GOT3 (cell line): ENCODE measurements at places on chromosomes 12 and 14.

DNA sequence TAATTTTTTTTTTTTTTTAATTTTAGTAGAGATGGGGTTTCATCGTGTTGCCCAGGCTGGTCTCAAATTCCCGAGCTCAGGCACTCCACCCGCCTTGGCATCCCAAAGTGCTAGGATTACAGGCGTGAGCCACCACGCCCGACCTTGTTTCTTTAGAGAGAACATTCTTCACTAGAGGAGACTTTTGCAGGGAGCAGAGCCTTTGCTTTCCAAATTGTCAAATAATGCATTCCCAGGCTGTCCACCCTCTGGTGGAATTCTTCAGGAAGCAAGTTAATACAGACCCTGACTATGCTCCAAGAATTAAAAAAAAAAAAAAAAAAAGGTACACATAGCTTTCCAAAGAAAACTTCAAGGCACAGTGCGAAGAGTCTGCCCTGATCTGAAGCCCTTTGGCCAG is 6.8 kb downstream of the ALDH1L2 start:
- no peak for DNase-seq

- DNase-seq = no peak
Measured at GRCh38 chr12:80101126-80101525, 1.8 kb downstream of the OTOGL start.

DNA sequence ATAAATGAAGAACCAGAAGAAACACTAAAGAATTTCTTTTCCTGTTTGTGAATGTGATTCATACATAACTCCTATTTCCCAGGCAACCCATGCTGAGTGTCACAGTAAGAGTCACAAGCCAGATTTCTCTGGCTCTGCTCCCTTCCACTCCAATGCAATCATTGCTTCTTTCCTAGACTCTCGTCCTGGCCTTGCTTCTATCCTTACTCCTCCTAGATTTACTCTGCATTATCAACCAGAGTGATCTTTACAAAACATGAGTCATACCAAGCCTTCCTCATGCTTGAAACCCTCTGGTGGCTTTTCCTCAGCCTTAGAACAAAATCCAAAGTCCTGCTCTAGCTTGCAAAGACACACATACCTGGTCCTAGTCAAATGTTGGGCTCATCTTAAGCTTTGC is 13.3 kb downstream of the IL22 start:
- peak; percentile 91 for DNase-seq

DNA sequence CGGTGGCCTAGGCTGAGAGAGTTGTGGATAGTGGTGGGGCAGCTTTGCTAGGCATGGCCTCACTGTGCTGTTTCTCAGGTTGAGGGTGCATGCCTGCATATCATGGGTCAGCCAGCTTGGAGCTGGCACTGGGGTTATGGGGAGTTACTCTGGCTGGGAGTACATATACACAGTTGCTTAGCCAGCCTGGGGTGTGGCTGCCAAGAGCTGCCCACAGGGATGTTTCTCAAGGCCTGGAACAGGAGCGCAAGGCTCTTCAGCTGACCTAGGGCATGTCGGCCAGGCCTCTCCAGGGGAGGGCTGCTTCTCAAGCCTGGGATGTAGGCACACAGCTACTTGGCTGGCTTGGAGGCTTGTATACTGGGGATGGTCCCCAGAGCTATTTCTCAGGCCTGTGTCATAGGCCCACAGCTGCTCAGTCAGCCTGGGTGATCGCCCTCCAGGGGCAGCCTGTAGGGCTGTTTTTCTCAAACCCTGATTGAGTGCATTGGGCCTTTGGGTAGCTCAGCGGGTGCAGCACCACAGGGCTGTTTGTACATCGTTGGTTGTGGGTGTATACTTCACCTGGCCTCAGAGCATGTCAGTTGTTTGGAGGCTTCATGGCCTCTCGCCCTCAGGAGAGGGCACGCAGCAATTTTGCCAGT is 114.9 kb downstream of the METTL25 start:
- DNase-seq = no peak

DNA sequence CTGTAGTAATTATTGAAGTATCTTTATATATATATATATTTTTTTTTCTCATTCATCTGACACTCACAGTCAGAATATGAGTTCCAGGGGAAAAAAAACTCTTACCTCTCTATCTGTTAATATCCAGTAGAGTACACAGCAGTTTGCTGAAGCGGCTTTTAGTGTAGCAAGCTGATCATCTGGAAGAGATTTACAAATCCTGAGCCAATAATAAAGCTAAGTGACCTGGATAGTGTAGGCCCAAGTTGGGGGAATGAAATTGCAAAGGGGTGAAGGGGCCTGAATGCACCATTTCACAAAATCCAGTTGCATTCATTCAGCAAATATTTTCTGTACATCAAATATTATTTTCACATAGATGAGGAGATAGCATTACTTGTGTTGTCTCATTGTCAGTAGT is 234.6 kb upstream of the FLRT2 start:
- DNase-seq = no peak

DNA sequence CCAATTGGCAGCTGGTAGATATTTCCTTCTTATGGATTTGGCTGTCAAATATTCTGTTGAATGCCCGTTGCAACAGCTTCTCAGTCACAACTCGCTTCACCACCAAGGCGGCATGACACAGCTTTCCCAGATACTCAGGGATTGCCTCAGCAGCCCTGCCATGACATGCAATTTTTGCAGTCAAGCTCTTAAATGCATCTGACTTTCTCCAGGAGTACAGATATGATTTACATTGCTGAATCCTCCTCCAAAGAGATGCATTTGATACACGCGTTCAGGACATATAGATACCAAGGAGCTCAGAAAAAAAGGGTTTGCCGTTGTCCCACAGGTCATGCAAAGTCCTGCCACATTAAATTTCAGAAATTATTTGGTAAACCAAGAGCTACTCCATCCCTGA is 6.5 kb downstream of the KRT5 start:
- DNase-seq = no peak

- DNase-seq = no peak
Measured at GRCh38 chr12:121514184-121514742, 66.6 kb downstream of the KDM2B start.

DNA sequence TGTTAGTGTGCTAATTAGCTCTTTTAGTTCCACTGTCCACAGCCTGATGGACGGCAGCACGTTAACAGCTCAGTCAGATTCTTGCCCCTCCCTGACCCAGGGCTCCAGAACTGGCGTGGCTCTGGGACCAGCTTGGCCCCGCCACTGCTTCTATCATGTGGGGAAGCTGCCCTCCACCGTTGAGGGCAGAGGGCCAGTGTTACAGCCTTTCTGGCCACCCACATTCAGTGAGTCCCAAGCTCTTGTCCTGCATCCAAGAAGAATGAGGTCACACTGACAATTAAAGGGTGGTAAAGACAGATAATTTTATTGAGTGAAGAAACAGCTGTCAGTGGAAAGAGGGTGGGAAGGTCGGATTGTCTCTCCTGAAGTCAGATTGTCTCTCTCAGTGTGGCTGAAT is 36.9 kb downstream of the BCL2L14 start:
- no peak for DNase-seq

- DNase-seq = no peak
Measured at GRCh38 chr14:61416591-61416990, 95.2 kb downstream of the PRKCH start.

DNA sequence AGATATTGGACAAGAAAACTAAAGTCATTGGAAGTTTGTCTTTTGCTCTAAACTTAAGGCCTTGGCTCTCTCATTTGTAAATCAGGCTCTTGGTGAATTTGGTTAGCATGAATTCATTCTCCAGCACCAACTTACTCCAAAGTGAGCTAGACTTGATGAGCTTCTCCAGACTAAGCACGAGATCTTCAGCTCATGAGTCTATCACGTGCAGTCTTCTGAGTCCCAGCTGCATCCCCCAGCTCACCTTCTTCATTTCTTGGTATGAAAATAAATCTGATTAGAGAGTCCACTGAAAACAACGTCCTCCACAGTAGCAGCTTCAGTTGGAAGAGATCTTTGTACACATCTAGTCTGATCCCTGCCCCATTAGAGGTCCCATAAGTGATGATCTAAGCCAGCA is 52.5 kb upstream of the DDX11 start:
- DNase-seq = no peak

- peak; percentile 11 for DNase-seq
Measured at GRCh38 chr14:37197421-37198272, at the start of gene MIPOL1. Gene MIPOL1 (plus strand): TSS chr14:37197937. CDS start chr14:37247889, 49,952 bp downstream.

DNA sequence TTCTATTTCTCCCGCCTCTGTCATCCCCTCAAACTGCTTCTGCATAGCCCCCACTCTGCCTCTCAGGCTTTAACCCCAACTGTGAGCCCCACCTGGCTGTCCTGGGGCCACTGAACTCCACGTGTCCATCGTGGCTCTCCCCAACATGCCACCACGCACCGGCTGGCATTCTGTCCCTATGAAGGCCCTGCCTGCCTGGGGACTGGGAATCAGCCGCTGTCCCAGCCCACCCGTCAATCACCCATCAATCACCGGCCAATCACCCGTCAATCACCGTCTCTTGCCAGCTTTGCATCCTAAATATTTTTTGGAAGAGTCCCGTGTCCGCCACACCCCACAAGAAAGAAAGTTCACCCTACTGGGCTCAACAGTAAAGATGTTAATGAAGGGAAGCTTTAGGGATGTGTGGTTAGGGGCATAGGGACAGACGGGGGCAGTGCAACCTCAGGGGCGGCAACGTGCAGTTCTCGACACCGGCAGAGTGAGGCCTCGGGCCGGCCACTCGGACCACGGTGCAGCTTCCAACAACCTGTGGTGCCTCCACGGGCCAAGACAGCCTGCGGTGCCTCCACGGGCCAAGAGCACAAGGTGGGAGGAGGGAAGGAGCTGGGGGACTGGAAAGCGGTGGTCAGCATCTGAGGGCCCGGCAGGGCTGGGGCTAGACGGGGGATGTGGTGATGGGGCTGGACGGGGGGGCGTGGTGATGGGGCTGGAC is 85.6 kb downstream of the GALNT9 start:
- DNase-seq = no peak

DNA sequence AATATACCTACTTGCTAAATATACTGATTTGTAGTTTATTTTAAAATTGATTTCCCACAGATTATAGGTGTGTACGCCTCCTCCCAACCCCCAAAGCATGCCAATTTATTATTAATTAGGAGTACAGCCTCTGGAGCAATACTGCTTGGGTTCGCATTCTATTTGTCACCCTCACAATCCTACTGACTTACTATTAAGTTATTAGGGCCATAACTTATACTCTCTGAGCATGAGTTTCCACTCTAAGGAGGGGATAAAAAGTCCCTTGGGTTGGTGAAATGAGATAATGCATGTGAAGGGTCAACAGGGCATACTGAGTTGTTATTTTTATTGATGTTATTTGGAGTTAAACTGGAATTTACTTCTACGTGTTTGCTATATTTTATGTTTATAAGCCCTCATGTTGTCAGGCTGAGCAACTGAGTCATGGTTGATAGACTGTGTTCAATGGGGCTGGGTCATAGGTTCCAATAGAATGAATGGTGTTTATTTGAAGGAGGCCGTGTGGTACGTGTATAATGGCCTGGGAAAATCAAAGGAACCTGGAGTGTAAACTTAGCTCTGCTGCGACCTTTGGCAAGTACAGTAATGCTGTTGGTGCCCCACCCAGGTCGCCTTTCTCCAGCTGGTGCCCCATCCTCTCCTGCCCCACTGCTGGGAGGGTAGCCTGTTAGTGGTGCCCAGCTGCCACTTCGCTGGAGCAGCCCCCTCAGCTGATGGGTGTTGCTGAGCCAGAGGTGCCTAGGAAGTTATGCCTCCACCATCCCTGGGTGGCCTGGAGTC is 99.3 kb upstream of the PTPRB start:
- DNase-seq = no peak

DNA sequence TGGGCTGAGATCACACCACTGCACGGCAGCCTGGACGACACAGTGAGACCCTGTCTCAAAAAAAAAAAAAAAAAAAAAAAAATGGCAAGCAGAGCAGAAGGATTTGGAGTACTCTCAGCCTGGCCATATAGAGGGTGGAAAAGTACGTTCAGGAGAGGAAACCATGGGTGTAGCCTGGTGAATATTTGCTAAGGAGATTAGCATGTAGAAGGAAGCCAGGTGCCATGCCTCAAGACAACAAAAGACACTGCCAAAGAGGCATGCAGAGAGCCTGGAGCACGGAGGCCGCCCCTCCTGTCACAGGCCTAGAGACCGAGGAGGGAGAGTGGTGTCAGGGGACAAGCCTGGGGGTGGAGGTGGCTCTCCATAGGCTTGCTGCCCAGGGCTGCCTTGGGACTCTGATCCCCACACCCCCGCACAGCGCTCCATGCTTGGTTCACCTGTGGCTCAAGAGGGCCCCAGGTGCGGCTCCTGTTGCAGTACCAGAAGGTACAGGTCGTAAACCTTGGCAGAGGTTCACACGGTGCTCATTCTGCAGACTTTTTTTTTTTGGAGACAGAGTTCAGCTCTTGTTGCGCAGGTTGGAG is 27.9 kb upstream of the DEGS2 start:
- DNase-seq = no peak

DNA sequence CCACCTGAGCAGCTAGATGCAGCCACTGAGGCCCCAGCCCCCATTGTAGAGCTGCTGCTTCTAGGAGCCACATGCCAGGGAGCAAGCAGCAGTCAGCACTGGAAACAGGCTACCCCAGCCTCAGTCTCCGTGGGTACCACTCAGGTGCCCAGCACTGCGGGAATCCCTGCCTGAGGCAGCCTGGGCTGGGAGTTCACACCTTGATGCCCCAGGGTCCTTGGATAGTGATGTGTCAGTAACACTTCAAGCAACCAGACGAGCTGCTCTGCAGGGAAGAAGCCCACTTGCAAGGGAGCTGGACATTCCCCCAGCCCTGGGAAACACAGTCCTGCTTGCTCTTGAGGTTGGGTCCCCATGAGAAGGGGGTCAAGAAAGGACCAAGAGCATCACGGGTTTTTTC is 90.7 kb downstream of the ZFP36L1 start:
- DNase-seq = no peak

GRCh38 chr12:75815756-75816155 is 215.8 kb downstream of the PHLDA1 start:
- no peak for DNase-seq

DNA sequence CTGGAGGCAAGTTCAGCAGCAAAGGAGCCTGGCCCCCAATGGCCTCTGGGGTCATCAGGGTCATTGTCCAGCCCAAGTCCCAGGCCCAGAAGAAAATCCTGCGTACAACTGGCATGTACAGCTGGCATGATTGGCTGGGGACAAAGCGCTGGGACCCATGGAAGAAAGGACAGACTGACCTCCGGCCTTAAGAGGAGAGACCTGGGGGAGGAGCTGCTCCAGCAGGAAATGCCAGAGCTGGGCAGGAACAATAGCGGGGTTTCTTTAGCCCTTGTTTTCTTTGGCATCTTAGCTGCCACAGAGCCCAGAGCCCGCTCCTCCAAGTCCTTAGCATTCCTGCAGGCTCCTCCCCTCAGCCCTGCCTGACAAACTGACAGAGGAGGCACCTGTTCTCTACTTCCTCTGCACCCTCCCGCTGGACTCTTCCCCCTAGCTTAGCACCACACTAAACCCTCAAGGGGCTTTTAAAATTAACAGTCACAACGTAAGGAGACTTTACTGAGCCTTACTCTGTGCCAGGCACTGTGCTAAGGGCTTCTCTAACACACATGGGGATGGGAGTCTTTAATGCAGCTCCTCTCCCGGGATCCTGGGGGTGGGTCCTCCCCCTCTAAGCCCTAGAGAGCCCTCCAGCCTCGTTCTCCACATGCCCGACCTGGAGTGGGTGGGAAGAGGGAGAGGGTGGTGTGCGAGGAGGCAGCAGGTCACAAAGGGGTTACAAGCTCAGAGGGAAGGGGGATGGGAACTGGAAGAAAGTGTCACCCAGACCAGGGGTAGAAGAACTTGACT is 1.8 kb upstream of the AQP5 start:
- DNase-seq = no peak
